ENCODE measurements at places on chromosomes 4 and X.
A peak's percentile ranks its signal among the peaks of the same experiment; 100 is the strongest.

DNA sequence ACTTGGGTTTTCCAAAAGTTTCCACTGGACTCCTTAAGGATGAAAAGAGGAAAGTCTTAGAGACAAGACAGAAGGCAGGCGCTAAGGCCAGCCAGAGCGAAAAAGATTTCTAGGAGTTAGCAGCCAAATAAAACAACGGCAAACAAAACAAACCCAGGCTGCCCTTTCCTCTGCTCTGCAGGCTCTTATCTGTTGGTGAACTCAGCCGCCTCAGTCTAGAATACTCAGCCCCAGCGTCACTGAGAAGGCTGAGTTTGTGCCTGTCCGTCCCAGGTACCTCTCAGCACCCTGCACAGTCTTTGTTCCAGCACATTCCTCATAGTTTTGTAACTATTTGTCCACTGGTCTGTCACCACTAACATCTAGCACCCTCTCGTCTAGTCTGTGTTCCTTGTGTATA is 75.6 kb upstream of the FAM9C start:
- DNase-seq: peak; percentile 76

GRCh38 chr4:119672086-119672485 is 43.5 kb upstream of the PDE5A start:
- DNase-seq: no peak

- DNase-seq: no peak
Observed at GRCh38 chrX:137562096-137562495, 3.8 kb upstream of the ZIC3 start.

- DNase-seq: no peak
Observed at GRCh38 chr4:126991965-126992364, 640.8 kb upstream of the INTU start.

GRCh38 chrX:47749185-47749967 is 87.3 kb upstream of the ZNF81 start:
- DNase-seq: peak; percentile 69

Data from cardiac fibroblast (primary cell).